Upper lobe of right lung (tissue), 1 donor: ENCODE measurements at places on chromosomes 7 and 10. TPM values are rescaled to one million over a fixed set of nuclear protein-coding genes. Genes with fewer than 3 reads are reported as not detected.

Gene GSDME
- 13.4 TPM for total RNA-seq

Gene FLNC
- total RNA-seq: 7.7 TPM

Gene ENTPD1
- 64.6 TPM for total RNA-seq

DNA sequence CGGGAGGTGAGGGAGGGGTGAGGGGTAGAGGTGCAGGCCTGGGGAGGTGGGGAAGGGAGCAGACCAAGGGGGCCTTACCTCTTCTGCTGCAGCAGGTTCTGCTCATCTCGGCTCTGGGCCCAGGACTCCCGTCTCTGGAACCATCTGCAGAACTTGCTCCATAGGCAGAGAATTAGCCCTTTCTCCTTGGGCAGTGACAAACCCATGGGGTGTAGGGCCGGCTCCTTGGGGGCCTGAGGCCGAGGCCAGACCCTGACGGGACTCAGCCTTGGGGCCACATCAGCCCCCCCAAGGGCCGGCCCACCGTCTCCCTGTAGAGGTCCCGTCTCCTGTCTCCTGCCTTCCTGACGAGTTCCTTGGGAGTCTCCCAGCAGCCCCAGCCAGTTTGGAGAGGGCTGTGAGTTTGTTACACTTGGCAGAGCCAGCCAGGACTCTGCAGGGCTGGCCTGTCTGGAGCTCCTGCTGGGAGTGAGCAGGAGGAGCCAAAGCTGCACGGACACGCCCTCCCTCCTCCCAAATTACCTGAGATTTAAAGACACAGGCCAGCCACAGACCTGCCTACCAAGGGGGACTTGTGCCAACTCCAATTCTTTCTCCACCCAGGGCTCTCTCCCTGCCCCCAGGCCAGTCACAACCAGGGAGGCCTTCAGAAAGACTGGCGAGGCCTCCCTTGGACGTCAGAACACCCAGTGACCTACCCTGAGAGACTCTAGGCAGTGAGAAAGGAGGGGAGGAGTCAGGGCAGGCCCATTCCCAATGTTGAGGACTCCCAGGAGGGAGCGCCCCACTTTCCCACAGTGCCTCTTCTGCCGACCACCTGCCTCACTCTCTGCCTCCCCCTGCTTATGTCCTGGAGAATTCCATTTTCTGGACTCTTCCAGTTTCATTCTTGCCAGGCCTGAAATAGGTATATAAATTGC is at the start of gene TRPV6:
TRPV6 (minus strand) TSS at position 435 of the 920 bp plus-strand sequence.
- peak; percentile 82 for DNase-seq

DNA sequence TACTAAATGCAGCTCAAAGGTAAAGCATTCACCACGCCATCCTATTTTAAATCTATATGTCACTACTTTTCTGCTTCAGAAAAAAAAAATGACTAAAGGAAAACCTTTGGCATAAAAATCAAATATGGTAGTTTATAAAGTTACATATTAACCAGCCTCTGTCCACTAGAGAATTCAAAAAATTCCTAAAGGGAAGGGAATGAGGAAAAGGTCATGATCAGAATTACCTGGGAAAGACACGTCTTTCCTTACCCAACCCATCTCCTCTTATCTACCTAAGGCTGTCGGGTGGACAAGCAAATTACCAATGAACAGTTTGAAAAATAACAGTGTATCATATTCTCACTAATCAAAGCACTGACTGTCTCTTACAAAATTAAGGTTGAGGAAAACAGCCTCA is 100.7 kb upstream of the TMEM106B start:
- DNase-seq: no peak
